C1 segment of cervical spinal cord (tissue), 14 donors: ENCODE measurements at places on chromosomes 5 and 9.
A peak's percentile ranks its signal among the peaks of the same experiment; 100 is the strongest.

DNA sequence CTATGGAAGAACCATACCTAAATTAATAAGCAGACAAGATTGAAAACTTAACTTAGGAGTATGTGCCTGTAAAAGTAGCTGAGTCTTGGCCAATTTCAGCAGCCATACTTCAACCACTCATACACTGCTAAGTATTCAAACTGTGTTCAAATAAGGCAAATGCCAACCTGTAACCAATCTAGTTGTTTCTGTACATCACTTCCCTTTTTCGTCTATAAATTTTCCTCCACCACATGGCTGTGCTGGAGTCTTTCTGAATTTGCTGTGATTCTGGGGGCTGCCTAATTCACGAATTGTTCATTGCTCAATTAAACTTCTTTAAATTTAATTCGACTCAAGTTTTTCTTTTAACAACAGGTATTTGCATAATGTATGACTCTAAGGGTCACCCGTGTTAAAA lies 184.4 kb downstream of the PLK2 start:
- no peak for DNase-seq

DNA sequence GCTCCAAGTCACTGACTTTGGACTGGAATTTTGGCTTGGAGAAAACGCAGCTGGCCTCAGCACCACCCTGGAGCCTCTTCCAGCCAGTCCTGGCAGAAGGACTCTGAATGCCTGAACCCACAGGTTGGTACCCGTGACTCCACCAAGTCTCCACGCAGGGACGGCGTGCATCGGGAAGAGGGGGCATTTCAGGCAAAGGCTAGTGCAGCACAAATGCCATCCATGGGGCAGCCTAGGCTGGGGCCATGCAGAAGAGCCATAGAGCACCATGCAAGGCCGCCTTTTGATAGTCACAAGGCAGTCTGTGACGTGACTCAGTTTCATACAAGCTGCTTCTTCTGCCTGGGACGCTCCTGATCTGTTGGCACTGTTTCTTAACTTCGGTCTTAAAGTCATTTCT lies 28.0 kb downstream of the GDNF start:
- DNase-seq = no peak

GRCh38 chr9:98993570-98993945 lies 49.9 kb downstream of the COL15A1 start:
- no peak for DNase-seq

- no peak for DNase-seq
Measured at GRCh38 chr5:139584137-139584536, 23.0 kb downstream of the UBE2D2 start.

GRCh38 chr5:15752663-15753285 lies 252.8 kb downstream of the FBXL7 start:
- DNase-seq = peak; percentile 7

DNA sequence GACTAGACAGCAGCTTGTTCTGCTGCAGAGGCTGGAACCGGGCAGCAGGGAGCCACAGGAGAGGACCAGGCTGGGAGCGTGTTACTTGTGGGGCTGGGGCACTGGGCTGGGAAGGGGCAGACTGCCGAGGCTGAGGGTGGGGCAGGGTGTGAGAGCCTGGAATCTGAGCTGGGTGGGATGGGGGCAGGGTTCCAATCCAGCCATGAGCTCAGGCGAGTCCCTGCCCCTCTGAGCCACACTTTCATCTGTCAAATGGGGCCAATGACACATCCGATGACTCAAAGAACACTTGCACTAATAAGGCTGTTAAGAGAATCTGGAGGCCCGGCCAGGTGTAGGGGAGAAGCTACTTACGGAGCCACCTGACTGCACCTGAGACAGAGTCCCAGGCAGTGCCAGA lies 18.7 kb upstream of the WDR38 start:
- DNase-seq = no peak

GRCh38 chr5:33346534-33346933 lies 94.2 kb upstream of the TARS1 start:
- DNase-seq = no peak

- DNase-seq = no peak
Measured at GRCh38 chr9:69981686-69982445, 61.8 kb upstream of the MAMDC2 start.

GRCh38 chr9:91159664-91160121 lies 202.0 kb downstream of the AUH start:
- DNase-seq = no peak

- no peak for DNase-seq
Measured at GRCh38 chr5:146588331-146589027, 72.5 kb upstream of the GPR151 start.

DNA sequence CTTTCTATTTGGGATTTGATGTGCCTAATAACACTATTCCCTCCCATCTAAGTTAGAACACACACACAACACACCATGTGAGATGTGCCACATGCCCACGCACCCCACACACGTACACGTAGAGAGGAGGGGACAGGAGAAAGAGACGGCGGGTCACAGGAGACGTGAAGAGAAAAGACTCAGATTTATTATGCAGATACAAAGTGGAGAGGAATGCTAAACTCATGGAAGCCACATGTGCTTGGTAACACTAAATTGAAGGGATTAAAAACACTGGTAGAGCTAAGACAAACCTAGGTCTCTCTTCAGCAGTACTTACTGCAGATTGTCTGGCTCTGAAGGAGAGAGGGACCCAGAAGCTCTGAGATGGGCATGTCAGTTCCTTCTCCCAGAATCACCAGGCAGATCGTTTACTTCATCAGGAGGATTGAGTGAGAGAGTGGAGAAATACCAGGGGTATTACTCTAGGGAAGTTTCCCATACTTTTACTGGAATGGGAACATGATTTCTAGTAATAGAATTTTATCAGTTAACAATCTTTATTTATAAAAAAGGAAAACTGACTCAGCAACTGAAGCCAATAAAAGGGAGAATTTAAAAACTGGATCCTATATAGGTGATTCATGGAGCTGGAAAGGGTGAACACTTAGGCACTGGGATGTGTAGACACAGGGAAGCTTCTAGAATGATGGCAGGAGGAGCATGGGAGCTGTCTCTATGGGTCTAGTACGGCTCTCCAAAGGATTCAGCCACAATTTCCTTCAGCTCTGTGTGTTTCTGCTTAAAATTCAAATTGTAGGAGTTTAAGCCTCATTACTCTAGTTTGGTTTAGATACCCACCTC lies 139.4 kb downstream of the MACIR start:
- DNase-seq = no peak

- DNase-seq = peak; percentile 68
Measured at GRCh38 chr9:91036826-91037510, 235.3 kb downstream of the SYK start.

DNA sequence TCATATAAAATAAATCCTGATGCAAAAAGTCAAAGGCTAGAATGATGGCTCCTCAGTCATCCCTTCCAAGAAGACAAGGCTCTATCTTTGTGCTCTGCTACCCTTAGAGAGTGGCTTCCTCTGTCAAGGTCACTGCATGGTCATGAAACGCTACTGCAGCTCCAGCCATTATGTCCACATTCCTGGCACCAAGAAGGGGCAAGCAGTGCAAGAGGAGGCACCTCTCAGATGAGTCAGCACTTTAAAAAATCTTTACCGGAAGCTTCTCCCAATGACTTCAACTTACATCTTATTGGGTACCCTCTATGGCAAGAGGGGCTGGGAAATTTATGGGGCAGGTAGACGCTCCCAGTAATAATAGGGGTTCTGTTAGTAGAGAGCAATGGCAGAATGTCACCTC lies 129.5 kb upstream of the CPEB4 start:
- no peak for DNase-seq

- DNase-seq = no peak
Measured at GRCh38 chr5:6598351-6598900, 34.4 kb downstream of the NSUN2 start.

DNA sequence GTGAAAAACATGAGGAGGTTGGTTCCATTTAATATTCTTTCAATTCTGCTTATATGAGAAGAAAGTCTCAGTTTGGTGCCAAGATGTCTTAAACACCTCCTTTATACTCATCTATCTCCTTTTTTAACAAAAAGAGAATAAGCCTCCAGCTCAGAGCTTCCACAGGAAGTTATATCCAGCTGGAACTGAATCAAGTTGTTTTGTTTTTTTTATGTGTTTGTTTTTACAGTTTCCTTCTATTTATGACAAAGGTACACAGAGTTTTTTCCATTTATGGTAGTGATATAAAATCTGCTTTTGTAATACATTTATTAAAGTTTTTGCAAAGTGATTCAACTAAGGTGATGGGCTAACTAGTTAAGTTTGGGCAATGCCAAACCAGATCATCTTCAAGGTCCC lies 10.4 kb downstream of the SPARC start:
- DNase-seq = no peak

- DNase-seq = no peak
Measured at GRCh38 chr5:141100243-141100805, at the start of gene PCDHB3. TSS of gene PCDHB3 (plus strand) at chr5:141100473. CDS start at chr5:141100650, 177 bp downstream.

- DNase-seq = no peak
Measured at GRCh38 chr9:130128251-130128650, 44.0 kb upstream of the NCS1 start.

GRCh38 chr9:7777771-7778170 lies 21.8 kb downstream of the DMAC1 start:
- no peak for DNase-seq

GRCh38 chr9:86645303-86645702 lies 291.1 kb upstream of the TUT7 start:
- no peak for DNase-seq

DNA sequence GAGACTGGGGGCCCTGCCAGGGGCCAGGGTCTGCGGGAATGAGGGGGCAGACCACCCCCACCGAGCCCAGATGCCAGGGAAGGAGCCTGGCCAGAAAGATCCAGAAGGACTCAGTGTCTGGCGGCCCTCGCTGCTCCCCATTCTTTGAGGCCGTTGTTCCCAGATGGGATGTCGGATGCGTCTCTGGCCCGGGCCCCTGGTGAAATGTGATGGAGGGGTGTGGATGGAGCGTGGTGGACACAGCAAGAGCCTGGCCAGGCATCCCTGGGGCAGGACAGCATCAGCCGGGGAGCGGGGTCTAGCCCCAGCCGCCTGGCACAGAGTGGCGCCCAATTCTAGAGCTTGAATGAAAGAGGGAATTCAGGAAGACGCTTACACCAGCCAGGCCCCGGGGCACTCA lies 46.2 kb upstream of the NKD2 start:
- no peak for DNase-seq

DNA sequence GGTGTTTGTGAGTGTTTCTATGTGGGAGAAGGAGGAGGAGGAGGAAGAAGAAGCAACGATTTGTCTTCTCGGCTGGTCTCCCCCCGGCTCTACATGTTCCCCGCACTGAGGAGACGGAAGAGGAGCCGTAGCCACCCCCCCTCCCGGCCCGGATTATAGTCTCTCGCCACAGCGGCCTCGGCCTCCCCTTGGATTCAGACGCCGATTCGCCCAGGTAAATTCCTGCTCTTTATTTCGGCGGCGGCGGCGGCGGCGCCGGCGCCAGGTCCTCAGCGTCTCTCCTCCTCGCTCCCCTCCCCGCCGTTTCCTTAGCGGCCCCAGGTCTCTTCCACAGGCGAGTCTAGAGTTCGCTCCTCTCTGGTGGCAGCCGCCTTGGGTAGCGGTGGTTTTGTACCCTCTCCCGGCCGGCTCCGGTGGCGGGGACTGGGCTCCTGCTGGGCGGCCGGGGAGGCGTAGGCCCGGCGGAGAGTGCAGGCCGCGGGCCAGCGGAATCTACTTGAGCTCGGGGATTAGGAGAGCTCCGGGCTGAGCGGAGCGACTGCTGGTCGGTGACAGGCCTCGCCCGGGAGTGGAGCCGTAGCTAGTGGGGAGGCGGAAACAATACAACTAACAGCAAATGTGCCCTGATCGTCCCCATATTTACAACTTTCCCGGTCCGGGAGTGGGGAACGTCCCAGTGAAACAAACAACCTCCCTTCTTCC lies 547 bp downstream of the NIPBL start:
- peak; percentile 65 for DNase-seq

GRCh38 chr9:132239999-132240840 lies 78.4 kb downstream of the NTNG2 start:
- DNase-seq = no peak

GRCh38 chr5:135498637-135498995 lies 37.1 kb downstream of the NEUROG1 start:
- DNase-seq = no peak

GRCh38 chr5:53023969-53024368 lies 34.8 kb downstream of the ITGA2 start:
- no peak for DNase-seq

- peak; percentile 20 for DNase-seq
Measured at GRCh38 chr5:131324303-131324702, 60.5 kb downstream of the CDC42SE2 start.

- DNase-seq = no peak
Measured at GRCh38 chr5:68891718-68892117, 202.1 kb upstream of the SLC30A5 start.

DNA sequence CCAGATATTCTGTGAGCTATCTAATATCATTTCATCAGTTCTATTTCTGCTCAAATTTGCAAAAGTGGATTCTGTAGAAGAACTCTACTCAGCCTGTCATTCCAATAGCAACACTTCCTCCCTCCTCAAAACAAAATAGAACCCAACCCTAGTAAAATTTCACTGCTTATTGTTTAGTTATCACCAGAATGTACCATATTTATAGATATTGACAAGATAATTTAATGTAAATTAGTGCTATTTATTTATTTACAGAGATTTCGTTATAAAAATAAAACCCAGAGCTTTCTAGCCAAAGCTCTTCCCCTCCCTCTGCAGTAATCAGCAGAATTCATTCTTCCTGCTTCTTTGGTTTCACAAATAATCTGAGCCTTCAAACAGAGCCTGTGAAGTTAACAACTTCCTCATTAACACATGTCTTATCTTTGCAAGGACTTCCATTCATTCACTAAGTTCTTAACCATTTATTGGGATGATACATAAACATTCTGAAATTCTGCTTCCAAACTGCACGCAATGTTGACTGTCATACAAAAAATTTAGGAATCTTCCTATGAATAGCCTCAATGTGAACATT lies 73.7 kb upstream of the PJA2 start:
- DNase-seq = no peak

GRCh38 chr5:145826895-145827674 lies 8.1 kb downstream of the PRELID2 start:
- no peak for DNase-seq

GRCh38 chr9:128215491-128216409 lies 12.6 kb downstream of the DNM1 start:
- no peak for DNase-seq

- DNase-seq = no peak
Measured at GRCh38 chr5:154945695-154946301, 4.9 kb downstream of the MRPL22 start.
